ENCODE measurements at places on chromosomes 11 and 22. TPM values are rescaled to one million over a fixed set of nuclear protein-coding genes. Genes with fewer than 3 reads are reported as not detected.

OR52W1 gene
- not detected for polyA plus RNA-seq

TESMIN gene
- polyA plus RNA-seq, result 2.2 TPM

DNA sequence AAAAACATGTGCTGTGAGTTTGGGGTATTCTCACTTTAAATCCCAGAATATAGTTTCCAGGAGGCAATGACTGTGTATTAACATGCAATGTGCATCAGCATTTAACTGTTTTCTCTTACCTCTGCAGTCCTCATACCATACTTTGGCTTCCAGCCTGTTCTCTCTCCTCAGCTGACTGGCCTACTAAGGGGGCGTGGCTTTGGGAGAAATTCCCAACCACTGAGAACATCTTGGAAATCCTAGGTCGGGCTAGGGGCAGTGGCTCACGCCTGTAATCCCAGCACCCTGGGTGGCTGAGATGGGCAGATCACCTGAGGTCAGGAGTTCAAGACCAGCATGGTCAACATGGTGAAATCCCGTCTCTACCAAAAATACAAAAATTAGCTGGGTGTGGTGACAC lies 13.5 kb upstream of the ZC3H12C start:
- no peak overlapping the region for H3K4me3 ChIP-seq
- peaks cover 4% of the 10 kb centered on the region for H3K36me3 ChIP-seq
- H3K4me1 ChIP-seq, result no peaks in the 10 kb centered on the region
- peaks cover 29% of the 10 kb centered on the region for H3K27me3 ChIP-seq
- no peak overlapping the region for H3K27ac ChIP-seq
- no peak for DNase-seq

- H3K36me3 ChIP-seq, result no peaks in the 10 kb centered on the region
- no peaks in the 10 kb centered on the region for H3K4me1 ChIP-seq
- DNase-seq, result no peak
- peak overlapping the region; percentile 78 for H3K27ac ChIP-seq
These were observed 35.6 kb upstream of the ADORA2A start for GRCh38 chr22:24391836-24392217.

GRCh38 chr11:61870541-61871031 lies 20.8 kb downstream of the FADS3 start:
- DNase-seq, result no peak
- peak overlapping the region; percentile 77 for H3K4me3 ChIP-seq
- no peaks in the 10 kb centered on the region for H3K36me3 ChIP-seq
- peaks cover 19% of the 10 kb centered on the region for H3K4me1 ChIP-seq
- no peaks in the 10 kb centered on the region for H3K27me3 ChIP-seq
- H3K27ac ChIP-seq, result peak overlapping the region; percentile 51

GRCh38 chr22:37459206-37459605 lies 27.0 kb downstream of the MFNG start:
- no peak for DNase-seq
- no peaks in the 10 kb centered on the region for H3K27me3 ChIP-seq
- no peaks in the 10 kb centered on the region for H3K36me3 ChIP-seq
- no peak overlapping the region for H3K4me3 ChIP-seq
